Heart left ventricle (tissue), 16 donors: ENCODE measurements at places on chromosomes 3 and 15. TPM values are rescaled to one million over a fixed set of nuclear protein-coding genes. Genes with fewer than 3 reads are reported as not detected.

DNA sequence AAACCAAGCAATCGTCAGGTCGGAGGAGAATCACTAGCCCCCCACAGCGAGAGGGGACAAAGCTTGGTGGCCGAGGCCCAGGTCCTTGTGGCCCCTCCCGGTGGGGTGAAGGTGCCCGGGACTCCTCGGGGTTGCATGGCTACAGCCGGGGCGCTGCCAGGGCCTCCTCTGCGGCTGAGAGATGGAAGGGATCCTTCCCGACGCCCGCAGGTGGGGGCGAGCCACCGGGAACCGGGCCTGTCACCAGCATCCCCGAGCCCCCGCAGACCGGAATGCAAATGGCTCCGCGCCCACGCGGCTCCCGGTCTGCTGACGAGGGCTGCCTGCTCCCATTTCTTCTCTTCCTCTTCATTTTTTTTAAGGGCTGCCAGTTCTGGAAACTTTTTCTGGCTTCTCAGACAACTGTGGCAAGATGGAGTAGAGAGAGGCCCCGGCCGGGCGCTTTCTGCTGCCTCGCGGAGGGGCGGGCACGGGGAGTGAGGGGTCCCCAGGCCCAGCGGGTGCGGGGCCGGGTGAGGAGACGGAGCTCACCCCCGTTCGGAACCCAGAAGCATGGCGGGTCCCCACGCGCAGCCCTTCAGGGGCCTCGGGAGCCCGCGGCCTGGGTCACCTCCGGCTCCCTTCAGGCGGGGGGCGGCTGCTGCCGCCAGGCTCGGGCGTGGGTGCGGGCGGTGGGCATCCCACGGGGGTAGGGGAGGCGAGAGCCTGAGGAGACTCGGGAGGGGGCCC lies 27.5 kb downstream of the MELTF start:
- peaks cover 8% of the 10 kb centered on the region for H3K4me1 ChIP-seq
- no peak for DNase-seq
- peak overlapping the region; percentile 78 for H3K4me3 ChIP-seq
- H3K36me3 ChIP-seq, result no peaks in the 10 kb centered on the region

DNA sequence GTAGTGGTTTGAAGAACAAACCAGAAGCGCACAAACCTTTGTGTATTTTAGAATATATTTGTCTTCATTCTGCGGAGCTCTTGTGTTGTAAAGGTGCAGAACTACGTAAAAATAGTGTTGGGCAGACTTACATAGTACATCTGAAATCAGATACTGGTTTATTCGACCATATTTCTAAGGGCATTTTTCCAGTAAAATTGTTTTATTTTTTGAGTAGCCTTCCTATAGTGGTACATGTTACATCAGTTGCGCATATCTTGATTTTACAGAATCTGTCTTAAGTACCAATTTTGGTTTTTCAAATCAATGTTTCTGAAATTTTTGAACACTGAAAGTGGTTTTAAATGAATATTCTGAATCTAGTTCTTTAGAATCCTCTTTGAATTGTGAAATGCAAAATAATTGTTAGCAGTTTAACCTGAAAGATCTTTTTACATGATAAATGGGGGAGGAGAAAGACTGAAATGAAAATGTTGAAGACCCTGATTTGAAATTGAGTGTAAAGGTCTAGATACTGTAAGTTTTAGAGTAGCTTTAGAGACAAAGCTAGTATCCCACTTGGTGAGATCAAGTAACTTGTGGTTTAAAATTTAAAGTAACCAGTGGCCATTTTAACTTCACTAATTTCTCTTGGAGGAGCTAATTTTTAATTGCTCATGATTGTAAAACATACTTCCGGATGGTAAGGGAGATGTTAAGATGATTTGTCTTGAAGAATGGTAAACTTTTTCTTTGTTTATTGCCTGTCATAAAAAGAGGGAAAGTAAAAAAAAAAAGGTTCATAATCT lies 15.5 kb upstream of the CHD2 start:
- H3K27me3 ChIP-seq, result no peaks in the 10 kb centered on the region
- peaks cover 62% of the 10 kb centered on the region for H3K4me1 ChIP-seq
- peak overlapping the region; percentile 92 for H3K4me3 ChIP-seq
- peaks cover 3% of the 10 kb centered on the region for H3K36me3 ChIP-seq
- H3K27ac ChIP-seq, result peak overlapping the region; percentile 98

DNA sequence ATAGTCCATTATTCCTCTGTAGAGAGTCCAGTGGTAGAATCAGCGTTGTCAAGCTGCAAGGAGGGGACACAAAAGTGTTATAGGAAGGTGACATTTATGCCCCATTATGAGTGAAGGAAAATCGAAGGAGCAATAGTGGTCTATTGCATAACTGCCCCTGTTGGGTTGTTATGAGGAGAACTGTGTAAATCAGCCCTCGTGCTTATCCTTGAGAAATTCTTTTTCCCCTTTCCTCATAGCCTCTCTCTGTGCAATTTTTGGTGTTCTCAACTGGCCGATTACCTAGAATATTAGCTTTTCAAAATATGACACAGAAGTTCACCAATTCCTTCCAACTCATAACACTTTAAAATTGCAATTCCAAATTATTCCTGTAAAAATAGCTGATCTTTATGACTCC lies 286.6 kb downstream of the RBMS3 start:
- H3K4me1 ChIP-seq, result peaks cover 30% of the 10 kb centered on the region
- H3K4me3 ChIP-seq, result no peak overlapping the region
- no peaks in the 10 kb centered on the region for H3K36me3 ChIP-seq
- DNase-seq, result no peak
- no peak overlapping the region for H3K27ac ChIP-seq

- no peaks in the 10 kb centered on the region for H3K4me1 ChIP-seq
- H3K4me3 ChIP-seq, result no peak overlapping the region
- no peaks in the 10 kb centered on the region for H3K27me3 ChIP-seq
These were observed 246.5 kb downstream of the ROBO1 start for GRCh38 chr3:79521221-79521848.

- H3K27ac ChIP-seq, result peak overlapping the region; percentile 45
- DNase-seq, result no peak
- H3K4me3 ChIP-seq, result no peak overlapping the region
- peaks cover 40% of the 10 kb centered on the region for H3K36me3 ChIP-seq
- no peaks in the 10 kb centered on the region for H3K27me3 ChIP-seq
These were observed 7.3 kb downstream of the MTMR10 start for GRCh38 chr15:30984118-30984517.

DNA sequence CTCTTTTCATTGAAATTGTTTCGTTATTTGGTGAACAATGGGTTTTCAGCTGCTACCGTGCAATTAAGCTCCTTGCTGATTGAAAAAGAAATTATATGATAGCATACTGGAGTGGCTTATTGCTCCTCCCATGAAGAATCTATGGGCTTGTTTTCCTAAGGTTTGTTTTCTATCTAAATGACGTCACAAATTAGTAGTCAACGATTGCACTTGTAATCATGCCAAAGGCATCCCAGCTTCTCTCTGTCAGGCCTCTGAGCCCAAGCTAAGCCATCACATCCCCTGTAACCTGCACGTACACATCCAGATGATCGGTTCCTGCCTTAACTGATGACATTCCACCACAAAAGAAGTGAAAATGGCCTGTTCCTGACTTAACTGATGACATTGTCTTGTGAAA lies 388.0 kb upstream of the LMCD1 start:
- H3K27me3 ChIP-seq, result no peaks in the 10 kb centered on the region
- no peak overlapping the region for H3K27ac ChIP-seq
- H3K4me1 ChIP-seq, result peaks cover 9% of the 10 kb centered on the region
- H3K36me3 ChIP-seq, result no peaks in the 10 kb centered on the region

- no peak overlapping the region for H3K4me3 ChIP-seq
- no peak for DNase-seq
- H3K27ac ChIP-seq, result no peak overlapping the region
- no peaks in the 10 kb centered on the region for H3K4me1 ChIP-seq
These were observed 8.0 kb downstream of the ZBBX start for GRCh38 chr3:167372138-167372537.

DNA sequence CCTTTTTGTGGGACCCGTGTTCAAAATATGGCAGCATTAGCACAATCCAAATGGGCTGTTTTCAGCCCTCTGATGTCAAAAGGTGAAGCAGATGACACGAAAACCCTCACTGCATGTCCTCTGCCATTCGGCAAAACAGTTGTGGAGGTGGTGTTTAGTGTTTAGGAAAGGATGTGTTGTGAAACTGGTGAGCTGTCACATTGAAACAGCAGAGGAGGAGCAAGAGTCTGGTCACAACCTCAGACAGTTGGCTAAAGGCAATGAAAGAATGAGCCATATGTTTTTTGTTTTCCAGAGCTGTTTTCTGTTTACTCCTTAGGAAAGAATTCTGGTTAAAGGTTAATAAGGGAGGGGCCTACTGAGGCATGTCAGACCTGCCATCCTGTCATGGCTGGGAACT lies 140.7 kb downstream of the VPS8 start:
- H3K27me3 ChIP-seq, result no peaks in the 10 kb centered on the region
- no peak overlapping the region for H3K27ac ChIP-seq
- no peaks in the 10 kb centered on the region for H3K36me3 ChIP-seq
- DNase-seq, result no peak

DNA sequence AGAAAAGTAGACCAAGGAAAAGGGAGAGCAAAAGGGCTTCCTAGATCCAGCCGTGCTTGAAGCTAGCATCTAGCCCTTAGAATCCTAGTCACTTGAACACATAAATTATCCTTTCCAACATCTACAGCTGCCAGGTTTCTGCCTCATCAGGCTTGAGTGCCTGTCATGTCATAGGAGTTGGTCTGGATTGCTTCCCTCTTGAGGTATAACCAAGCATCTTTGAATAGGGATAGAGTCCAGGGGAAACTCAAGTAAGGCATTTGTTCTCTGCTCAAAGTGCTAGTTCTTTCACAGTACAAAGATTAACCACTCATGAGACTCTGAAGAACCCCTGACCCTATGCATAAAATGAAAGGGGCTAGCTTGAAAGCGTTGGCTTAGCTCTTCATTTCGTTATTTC lies 72.3 kb downstream of the SLCO3A1 start:
- DNase-seq, result no peak
- no peaks in the 10 kb centered on the region for H3K27me3 ChIP-seq
- no peak overlapping the region for H3K4me3 ChIP-seq
- H3K4me1 ChIP-seq, result peaks cover 66% of the 10 kb centered on the region

GRCh38 chr15:81098861-81099651 lies 35.0 kb upstream of the CFAP161 start:
- peak overlapping the region; percentile 12 for H3K4me3 ChIP-seq
- DNase-seq, result peak; percentile 75
- H3K27me3 ChIP-seq, result no peaks in the 10 kb centered on the region
- H3K36me3 ChIP-seq, result no peaks in the 10 kb centered on the region
- H3K27ac ChIP-seq, result peak overlapping the region; percentile 55

DNA sequence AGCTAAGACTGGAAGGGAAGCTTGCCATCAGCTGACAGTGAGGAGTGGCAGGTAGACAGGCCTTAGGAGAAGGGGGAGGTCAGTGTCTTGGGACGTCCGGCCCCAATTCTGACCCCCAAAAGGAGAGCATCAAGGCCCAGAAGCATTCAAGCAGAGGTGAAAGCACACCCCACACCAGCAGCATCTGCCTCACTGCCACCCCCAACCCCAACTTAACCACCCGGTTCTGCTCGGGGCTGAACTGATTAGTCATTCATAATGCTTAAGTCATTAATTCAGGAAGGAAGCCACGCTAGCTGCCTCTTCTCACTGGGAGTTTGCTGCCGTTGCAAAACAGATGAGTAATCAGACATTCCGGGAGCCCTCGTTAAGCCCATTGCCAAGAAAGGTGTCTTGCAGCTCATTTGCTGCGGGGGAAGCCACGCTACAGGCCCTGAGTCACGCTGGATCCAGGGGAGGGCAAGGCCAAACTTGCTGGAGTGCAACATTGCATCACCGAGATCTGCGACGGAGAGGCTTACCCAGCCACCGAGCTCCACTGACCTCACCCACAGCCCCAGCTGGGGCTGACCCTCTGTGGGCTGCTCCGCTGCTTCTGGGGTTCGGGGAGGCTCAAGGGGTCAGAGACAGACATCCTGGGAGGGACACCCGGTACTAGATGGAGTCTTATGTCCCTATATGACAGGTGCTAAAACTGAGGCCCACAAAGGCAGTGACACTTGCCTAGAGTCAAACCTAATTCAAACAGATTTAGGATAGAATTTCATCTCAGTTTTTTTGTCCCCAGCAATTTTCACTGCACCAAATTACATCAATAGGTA lies 46.4 kb upstream of the HES1 start:
- no peaks in the 10 kb centered on the region for H3K27me3 ChIP-seq
- no peak overlapping the region for H3K27ac ChIP-seq
- H3K36me3 ChIP-seq, result no peaks in the 10 kb centered on the region
- H3K4me1 ChIP-seq, result no peaks in the 10 kb centered on the region
- DNase-seq, result no peak

GRCh38 chr3:150334974-150335373 lies 73.1 kb upstream of the TSC22D2 start:
- no peaks in the 10 kb centered on the region for H3K36me3 ChIP-seq
- no peak for DNase-seq
- no peaks in the 10 kb centered on the region for H3K4me1 ChIP-seq

- no peaks in the 10 kb centered on the region for H3K27me3 ChIP-seq
- DNase-seq, result no peak
- H3K27ac ChIP-seq, result no peak overlapping the region
- H3K4me1 ChIP-seq, result peaks cover 36% of the 10 kb centered on the region
- peaks cover 11% of the 10 kb centered on the region for H3K36me3 ChIP-seq
These were observed 10.5 kb downstream of the SLC6A6 start for GRCh38 chr3:14412831-14413380.

DNA sequence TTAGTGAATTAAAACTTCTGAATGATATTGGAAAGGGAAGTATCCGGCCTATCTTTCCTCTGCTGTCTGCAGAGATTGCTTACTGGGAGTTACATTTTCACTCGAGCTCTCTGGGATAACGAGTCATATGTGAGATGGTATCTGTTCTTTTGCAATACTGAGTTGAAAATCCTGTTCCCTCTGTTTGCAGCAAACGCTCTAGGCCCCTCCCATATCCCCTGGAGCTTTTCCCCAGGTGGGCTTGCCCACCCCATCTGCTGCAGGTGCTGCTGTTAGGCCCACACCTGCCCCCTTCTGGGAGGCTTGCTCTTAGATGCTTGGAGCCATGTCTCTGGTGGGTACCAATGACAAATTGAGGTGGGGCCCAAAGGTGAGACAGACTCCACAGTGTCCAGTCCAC lies 42.7 kb upstream of the MTMR10 start:
- no peak overlapping the region for H3K4me3 ChIP-seq
- H3K36me3 ChIP-seq, result no peaks in the 10 kb centered on the region
- no peak overlapping the region for H3K27ac ChIP-seq

DNA sequence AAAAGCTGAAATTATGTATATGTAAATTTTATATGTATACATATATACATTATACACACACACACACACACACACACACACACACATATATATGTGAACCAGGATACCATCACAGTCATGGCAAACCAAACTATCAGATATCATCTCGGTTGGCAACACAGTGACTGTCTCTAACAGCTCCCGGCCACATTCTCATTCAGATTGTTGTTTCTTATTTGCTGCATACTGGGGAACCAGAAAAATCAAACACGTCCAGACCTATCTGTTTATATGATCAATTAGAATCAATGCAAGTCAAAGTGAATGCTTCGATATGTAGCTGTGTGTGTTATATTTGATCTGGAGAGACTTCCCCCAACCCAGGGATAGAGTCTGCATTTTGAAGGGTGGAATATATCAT lies 61.1 kb downstream of the TIPARP start:
- H3K4me3 ChIP-seq, result no peak overlapping the region
- no peaks in the 10 kb centered on the region for H3K4me1 ChIP-seq
- H3K36me3 ChIP-seq, result no peaks in the 10 kb centered on the region
- DNase-seq, result no peak

IGF2BP2 gene
- 16.4 TPM for total RNA-seq

BCL2A1 gene
- total RNA-seq, result 1.5 TPM

PPP1R14D gene
- not detected for total RNA-seq

GOLGA8T gene
- 0.28 TPM for total RNA-seq

HCLS1 gene
- 10.0 TPM for total RNA-seq

RRP9 gene
- total RNA-seq, result 6.1 TPM

GOLGA6L10 gene
- total RNA-seq, result 0.10 TPM
